HEK293T (cell line): ENCODE measurements at places on chromosomes 16 and 17.

DNA sequence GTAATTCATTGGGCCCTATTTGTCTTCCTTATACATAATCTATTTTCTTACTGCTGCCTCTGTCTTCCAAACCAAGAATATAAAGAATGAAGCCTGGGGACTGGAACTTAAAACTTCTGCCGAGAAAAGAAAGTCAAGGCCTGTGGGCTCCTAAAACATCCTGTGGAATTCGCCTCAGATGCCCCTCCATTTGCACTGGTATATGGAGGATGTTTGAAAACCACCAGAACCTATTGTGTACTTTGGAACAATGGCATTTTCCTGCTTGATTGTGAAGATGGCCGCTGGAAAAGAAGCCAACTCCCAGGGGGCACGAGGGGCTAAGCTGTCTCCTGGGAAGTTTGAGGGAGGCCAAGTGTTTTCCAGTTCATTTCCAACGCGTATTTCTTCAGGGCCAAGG is 122.4 kb downstream of the WWOX start:
- no peak for DNase-seq

- no peak for DNase-seq
Observed at GRCh38 chr16:19130852-19131824, 17.4 kb downstream of the ITPRIPL2 start.

DNA sequence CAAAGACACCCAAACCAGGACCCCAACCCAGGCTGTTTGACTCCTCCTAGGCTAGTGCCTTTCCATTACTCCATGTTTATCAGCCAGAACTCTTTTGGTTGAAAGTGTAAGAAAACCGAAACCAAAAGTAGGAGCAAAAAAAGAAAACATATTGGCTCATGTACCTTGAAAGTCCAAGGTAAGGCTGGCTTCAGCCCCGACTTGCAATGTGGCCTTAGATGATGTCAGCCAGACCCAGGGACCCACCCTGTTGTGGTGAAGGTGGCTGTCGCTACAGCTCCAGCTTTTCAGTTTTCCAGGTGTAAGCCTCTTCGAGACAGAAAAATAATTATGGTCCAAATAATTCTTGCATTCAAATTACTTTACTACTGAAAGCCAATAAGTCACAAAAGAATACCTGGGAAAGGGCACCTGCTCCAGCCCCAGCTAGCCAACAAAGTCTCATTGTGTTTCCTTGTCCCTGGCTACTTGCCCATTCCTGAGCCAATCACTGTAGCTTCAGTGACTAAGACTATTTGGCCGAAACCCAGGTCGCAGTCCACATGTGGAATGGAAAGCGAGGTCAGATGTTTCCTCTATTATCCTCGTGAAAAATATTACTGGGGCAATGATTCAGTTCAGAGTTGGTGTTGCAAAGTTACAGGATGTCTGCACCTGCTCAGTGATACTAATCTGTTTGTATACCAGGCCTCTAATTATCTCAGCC is 20.7 kb downstream of the DNAH9 start:
- no peak for DNase-seq

GRCh38 chr16:13839577-13839976 is 80.4 kb upstream of the ERCC4 start:
- no peak for DNase-seq

DNA sequence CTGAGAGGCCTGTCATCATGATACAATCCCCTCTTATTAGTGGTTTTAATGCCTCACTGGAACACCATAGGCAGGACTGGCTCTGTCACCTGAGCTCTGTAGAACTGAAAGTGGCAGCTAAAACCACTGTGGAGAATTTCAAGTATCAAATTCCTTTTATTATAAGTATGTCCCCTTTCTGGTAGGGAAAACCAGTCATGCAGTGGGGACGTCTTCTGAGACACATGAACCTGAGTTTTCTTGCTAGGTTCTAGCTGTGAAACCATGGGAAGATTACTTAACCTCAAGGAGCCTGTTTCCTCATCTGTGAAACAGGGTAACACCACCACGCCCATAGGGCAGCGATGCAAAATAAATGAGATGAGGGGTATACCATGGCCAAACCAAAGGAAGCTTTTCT is 4.7 kb downstream of the VAC14 start:
- no peak for DNase-seq

DNA sequence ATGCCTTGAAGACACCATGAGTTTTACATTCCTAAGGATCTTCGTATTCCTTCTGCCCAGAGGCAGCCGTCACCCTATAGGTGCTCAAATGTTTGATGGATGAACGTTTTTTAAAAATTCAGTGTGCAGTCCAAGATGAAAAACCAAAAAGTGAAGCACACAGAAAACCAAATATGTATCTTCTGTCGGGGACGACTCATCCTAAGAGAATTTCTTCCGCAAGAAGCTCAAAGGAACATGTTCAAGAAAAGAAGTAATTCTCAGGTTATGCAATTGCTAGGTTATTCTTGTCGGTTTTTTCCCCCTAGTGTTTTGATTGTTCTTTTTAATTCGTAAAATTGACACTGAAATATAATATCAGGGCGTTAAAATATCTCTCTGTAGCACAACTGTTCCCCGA is 1.4 kb downstream of the CENPV start:
- no peak for DNase-seq

DNA sequence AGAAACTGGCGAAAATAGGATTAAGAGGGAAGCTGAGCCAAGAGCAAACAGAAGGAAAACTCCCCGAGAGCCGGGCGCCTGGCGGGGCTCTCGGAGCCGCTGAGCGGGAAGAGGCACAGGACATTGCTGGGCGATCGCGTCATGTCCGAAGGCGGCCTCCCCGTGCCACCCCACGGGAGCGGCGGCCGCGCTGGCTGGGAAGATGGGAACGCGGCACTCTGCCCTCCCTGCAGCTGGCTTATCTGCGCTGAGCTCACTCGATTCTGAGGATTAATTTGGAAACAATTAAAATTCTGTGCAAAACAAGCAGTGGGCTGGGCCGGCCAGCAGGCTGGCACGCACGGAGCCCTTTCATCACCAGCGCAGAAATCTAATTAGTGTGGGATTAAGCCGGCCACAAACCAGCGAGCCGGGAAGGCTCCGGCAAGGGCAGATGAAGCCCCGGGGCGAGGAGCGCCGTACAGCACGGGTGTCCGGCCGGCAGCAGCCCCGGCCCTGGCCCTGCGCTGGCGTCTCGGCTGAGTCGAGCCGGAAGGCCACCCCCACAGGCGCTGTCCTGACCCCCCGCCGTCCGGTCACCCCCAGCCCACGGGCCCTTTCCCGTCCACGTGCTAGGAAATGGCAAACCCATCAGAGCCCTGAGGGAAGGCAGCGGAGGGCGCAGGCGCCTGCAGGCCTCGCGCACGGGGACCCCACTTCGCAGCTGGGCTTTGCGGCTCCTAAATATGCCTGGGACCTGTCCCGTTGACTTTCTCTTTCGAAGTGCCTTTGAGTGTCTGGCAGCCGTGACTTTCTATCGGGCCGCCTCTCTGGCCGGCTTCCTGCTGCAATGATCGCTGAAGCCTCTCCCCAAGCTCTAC is 37.9 kb downstream of the SOX8 start:
- DNase-seq = no peak

DNA sequence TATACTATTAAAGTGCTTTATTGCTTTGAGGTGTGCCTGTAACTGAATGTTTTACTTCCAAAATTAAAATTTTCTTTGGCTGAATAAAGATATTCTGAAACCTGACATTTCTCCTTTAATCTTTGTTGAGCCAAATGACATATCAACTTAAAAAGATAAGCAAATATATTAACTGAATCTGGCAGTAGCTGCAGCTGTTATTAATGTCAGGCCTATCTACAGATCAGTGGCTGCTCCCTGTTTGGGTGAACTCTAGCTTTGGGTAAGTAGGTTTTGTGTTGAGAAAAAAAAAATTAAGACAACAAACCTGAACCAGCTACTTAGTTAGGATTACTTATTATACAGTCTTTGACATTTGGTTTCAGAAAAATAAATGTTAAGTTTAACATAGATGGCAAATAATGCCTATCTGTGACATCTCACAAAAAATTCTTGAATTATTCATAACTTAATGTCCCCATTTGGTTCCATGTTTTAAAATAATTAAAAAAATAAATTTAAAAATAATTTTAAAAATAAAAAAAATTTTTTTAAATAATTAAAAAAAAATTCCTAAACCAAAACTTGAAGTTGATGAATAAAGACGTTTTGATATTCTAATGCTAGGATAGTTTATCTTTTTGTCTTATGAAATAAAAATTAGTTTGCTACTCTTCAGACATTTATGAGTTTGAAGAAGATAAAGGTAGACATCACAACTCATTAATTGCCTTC is 19.8 kb downstream of the CPD start:
- no peak for DNase-seq

DNA sequence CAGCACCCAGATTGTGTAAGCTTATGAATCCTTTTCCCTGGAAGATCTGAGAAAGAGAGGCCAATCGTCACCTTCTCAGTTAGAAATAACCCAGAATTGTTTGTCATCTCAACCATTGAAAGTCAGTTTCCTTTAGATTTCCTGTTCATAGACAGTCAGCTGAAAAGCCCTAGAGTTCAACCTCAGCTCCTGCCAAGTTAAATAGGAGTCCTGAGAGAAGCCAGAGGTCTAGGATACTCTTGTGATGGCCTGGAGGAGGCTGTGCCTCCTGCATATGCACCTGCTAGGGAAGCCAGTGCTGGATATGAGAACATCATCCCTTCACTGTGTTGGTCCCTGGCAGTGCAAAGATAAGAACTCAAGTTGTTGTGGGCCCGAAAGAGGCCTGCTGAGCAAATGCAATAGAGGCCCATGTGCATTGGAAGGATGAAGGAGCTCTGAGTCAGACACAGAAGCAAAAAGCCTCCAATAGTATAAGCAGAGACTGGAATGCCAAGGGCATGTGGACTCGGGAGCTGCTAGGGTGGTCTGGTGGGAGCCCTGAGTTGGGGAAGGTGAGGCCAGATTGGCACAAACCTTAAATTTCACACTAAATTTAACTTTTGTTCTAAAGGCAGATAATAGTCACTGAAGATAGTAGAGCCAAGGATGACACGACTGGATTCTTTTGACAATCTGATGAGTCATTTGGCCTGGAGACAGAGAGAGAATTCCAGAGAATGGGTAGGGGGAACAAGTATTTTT is 520.9 kb upstream of the CDH5 start:
- DNase-seq = no peak

GRCh38 chr17:46742565-46743270 is 75.8 kb downstream of the WNT3 start:
- DNase-seq = peak; percentile 19

DNA sequence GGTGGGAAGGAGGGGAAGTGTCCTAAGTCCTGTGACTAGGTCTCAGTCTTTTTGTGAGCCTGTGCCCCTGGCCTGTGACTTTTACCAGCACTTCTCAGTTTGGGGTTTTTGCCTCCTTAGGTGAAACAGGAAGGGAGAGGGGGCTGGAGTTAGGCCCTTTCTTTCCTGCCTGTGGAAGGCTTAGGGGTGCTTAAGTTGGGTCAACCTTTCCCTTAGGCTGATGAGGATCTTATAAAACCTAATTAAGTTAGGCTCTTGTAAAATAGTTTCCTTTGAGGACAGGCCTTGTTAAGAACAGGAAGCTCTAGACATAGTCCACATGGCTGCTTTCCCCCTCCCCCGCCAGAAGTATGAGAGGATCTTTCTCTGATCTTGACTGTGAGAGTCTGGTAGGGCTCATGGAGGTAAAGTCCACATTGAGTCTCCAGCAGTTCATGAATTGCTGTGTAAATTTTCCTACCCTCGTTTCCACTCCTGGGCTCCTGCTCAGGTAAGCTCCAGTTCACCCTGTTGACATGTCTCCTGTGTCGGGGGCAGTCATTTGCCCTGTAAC is 17.0 kb upstream of the DNASE1 start:
- DNase-seq = no peak

DNA sequence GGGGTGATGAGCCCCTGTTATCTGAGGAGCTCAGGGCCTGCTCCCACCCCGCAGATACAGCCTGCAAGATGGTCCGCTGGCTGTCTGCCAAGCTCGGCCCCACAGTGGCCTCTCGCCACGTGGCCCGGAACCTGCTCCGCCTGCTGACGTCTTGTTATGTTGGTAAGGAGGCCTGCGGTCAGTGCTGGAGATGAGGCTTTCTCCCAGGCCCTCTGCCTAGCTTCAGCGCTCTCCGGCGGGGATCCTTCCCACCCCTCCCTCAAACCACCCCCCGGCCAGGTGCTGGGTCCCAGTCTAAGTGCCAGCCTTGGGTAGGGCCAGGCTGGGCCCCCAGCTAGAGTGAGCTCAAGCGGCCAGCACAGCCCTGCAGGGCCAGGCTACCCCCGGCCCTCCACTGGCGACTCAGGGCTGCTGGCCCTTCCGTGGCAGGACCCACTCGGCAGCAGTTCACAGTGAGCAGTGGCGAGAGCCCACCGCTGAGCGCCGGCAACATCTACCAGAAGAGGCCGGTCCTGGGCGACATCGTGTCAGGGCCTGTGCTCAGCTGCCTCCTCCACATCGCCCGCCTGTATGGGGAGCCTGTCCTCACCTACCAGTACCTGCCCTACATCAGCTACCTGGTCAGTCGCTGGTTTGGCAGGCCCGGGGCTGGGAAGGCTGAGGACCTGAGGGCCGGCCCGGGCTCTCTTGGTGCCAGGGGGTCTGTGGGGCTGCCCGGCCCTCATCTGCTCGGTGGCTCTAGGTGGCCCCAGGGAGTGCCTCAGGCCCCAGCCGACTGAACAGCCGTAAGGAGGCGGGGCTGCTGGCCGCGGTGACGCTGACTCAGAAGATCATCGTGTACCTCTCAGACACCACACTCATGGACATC is 6.1 kb downstream of the WDR81 start:
- no peak for DNase-seq

DNA sequence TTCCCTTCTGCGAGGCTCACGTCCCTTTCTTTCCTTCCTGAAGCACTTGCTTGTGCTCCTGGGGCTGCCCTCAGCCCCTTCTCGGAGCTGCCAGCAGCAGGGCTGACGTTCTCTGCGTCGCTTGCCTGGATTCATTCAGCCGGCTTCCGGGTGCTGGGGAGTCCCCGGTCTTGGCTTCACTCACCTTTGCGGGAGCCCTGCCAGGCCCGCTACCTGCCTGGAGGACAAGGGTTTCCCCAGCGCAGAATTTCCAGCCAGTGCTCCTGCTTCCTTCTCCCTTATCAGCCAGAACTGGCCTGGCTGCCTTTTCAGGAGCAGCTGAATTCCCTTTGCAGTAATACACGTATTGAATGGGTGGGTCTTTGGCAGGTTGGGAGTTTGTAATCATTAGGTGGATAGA is 22.1 kb upstream of the IL17C start:
- no peak for DNase-seq
